ENCODE measurements at places on chromosomes 5 and 9.
A peak's percentile ranks its signal among the peaks of the same experiment; 100 is the strongest.

DNA sequence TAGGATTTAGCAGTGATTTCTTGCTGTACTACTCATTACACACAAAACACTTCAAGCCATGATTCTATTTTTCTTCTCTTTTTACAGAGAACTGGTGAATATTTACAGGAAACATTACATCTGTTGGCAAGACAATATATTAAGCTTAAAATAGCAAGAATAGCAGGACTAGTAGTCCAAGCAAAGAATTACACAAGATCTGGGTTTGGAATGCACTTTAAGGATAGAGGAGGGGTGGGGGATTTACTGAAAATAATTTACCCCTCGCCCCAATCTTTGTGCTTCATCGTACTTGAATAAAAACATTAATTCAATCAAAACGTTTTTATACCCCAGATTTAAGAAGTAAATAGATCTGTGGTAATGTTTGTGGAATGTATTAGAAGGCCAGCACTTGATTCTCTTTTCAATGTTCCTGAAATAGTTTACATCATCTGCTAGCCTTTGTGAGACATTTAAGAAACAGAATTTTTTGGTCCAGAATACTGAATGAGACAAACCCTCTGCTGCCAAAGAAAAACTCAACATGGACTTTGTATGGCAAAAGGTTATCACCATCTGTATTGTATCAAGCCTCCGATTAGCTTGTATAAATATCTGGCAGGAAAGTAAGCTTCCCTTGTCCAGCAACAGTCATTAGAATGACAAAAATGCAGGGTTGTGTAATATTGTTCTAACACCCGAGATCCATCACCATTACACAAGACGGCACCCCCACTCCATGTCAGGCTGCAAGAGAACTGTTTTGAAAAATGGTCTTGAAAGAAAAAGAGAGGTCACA, 23.8 kb downstream of the SVEP1 start:
- DNase-seq = no peak

- DNase-seq = no peak
Observed at GRCh38 chr5:14429101-14430050, 152.2 kb upstream of the OTULINL start.

GRCh38 chr5:75716715-75717081, 539 bp downstream of the POC5 start:
- DNase-seq = peak; percentile 30

- no peak for DNase-seq
Observed at GRCh38 chr9:269081-269711, 54.5 kb downstream of the DOCK8 start.

- DNase-seq = no peak
Observed at GRCh38 chr9:120555839-120556238, 24.1 kb downstream of the CDK5RAP2 start.

GRCh38 chr5:142317173-142317572, 7.6 kb downstream of the SPRY4 start:
- no peak for DNase-seq

GRCh38 chr5:153629027-153629895, 138.8 kb downstream of the GRIA1 start:
- DNase-seq = no peak

DNA sequence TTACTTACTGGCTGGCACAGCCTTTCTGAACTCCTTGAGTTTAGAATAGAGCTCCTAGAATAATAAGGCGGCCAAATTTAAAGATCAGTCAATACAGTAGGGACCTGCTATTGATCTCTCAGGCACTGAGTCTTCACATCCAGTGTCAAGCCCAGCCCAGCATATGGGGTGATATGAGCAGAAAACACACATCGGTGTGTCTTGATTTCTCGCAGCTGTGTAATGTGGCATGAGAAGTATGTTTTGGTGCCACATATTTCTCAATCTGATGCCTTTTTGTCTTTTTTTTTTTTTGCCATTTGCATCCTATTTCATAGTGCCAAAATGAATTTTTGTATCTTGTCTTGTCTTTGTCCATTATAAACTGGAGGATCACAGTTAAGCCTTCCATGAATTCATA, 51.4 kb upstream of the FSD1L start:
- no peak for DNase-seq

DNA sequence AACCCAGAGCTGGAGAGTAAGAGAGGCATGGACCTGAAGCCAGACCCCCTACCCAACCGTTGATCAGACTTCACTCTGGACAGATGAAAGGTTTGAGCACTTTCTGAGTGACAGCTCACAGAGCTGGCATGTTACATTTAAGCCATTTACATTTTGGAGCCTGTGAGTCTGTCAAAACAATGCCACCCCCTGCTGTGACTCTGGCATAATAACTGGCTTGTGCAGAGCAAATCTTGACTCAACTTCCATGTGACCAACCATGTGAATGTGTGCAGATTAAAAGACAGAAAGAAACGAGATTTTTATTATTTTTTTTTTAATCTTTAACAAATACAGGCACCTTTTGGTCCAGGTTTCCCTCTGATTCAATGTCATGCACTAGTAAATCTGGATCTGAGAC, 48.5 kb downstream of the MFAP3 start:
- DNase-seq = no peak
